ENCODE measurements at places on chromosomes 6 and 20. TPM values are rescaled to one million over a fixed set of nuclear protein-coding genes. Genes with fewer than 3 reads are reported as not detected.
A peak's percentile ranks its signal among the peaks of the same experiment; 100 is the strongest.

The HLA-DRB5 gene
- not detected for total RNA-seq

DNA sequence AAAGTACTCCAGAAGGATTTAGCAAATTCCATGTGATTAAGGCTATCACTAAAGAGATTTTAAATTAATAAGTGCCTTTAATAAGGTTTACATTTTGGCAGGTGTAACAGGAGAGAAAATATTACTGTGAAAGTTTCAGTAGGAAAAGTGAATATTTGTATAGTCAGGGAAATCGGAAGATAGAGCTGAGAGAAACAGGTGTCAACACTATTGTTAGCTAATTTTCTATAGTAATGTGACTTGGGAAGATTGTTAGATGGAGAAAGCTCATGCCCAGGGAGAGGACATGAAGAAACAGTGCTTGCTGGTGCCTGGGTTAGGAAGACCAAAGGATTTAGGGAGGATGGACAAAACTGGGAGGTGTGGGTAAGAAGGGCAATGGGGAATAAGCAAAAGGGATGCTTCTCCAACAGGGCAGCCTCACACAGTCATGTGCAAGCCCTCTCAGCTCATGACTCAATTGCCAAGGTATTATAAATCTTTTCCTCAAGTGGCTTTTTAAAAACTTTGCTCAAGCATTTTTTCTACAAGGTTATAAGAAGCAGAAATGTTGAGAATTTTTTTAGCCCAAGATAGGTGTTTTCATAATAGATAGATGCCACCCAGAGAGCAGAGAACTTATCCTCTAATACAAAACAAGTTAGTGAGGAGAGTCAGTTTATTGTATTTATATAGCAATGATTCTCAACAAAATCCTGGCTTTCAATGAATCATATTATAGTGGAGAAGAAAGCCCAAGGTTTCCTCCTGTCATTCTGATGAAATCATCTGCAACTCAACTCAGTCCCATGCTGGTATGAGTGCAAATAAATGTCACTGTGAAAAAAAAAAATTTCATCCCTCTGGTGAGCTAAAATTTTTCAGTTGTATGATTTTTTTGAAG, 325.2 kb upstream of the NT5E start:
- DNase-seq, result no peak

GRCh38 chr20:8242066-8242465, 110.0 kb downstream of the PLCB1 start:
- DNase-seq, result no peak

DNA sequence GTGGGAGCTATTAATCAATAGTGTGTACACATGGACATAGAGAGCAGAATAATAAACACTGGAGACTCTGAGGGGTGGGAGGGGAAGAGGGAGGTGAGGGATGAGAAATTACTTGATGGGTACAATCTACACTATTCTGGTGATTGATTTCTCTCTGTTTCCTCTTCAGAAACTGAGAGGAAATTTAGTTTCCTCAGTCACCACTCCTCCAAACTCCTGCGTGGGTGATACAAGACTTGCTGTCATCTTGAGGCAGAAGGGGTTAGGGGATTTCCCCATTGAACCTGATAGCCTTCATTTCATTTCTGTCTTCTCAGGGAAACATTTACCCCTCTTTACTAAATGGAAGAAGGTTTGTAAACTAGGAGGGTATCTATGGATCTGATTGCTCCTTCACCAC, 84.3 kb upstream of the ESR1 start:
- no peak for DNase-seq

DNA sequence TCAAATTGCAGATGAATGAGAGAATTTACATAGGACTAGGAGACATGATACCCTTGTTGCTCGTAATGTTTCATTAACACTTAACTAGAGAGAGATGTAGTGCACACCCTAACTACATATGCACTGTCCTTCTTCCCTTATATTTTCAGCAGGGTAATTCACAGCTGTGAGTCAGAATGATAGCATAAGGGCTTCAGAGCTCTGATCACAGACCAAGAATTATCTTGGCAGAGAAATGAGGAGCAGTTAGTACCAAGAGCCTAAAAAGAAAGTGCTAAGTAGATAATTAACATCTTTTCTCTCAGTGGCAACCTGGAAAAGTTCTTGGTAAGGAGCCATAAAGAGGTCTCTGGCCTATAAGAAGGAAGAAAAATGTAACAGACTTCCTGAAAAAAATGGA, 35.8 kb downstream of the GRIK2 start:
- DNase-seq, result no peak

- DNase-seq, result no peak
Observed at GRCh38 chr20:50995506-50995905, 27.4 kb downstream of the KCNG1 start.

DNA sequence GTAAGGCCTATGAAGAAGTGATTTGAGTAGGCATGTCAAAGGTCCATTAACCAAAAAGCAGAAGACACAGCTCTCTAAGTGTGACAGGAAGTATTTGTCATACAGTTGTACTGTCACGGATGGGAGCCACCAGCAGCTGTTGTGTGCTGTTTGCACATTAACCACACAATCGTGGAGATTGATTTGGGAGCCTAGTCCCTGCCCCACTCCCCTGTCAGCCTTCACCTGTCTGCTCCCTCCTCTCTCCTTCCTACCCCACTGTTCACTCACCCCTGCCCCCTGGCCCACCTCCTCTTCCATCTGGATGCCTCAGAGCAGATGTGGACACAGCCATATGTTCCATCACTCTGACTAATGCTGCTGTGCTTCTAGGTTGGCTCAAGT, 124.7 kb upstream of the SPACA1 start:
- DNase-seq, result no peak

The PNPLA1 gene
- not detected for total RNA-seq

DNA sequence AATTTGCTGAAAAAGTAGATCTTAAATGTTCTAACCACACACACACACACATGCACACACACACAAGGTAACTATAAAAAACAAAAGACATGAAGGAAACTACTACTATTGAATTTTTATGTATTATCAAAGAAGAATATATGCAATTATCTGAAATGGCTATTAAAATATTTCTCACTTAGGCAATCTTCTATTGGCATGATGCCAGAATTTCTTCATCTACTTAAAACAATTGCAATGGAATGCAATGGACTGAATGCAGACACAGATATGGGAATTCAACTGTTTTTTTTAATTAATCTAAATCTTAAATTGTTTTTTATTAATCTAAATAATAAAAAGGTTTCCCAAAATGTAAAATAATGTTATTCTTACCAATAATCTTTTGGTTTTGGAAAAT, 152.6 kb upstream of the SMLR1 start:
- no peak for DNase-seq

DNA sequence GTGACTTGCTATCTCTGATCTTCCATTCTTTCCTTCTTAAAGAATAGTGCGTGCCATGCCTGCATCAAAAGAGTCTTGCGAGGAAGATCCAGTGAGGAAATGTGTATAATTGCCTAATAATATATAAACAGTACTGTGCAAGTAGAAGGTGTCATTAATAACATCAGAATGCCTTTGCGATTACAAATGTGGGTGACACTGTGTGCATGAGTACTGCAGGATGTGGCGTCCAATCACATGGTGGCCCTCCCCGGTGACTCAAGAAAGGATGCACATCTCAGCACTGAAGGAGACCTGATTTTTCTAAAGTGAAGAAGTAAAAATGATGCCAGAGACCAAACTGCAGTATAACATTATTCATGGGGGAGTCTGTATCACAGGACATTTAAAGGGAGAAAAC, 107.5 kb upstream of the EDN1 start:
- peak; percentile 71 for DNase-seq

- DNase-seq, result peak; percentile 13
Observed at GRCh38 chr20:58277578-58278472, 31.7 kb upstream of the RAB22A start.

The C6orf132 gene
- 0.02 TPM for total RNA-seq

DNA sequence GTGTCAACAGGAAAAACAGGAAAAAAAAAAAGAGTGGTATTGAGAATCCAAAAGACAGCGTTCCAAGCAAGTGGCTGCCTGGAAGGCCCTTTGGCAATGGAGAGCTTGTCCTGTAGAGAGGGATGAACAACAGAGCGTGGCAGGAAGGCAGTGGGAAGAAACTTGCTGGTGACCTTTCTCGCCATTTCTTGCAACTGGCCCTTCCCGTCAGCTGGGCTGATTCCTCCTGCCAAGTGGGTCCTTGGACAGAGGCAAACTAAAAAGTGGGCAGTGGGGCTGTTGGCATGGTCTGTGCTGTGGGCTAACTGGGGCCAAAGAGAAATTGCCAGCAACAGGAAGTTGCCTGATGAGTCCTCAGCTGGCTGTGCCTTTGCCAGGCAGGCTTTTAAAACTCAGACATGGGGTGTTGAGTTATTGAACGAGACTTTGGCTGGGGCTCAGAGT, 43.9 kb upstream of the CLDN20 start:
- DNase-seq, result no peak

The MOG gene
- total RNA-seq, result not detected

DNA sequence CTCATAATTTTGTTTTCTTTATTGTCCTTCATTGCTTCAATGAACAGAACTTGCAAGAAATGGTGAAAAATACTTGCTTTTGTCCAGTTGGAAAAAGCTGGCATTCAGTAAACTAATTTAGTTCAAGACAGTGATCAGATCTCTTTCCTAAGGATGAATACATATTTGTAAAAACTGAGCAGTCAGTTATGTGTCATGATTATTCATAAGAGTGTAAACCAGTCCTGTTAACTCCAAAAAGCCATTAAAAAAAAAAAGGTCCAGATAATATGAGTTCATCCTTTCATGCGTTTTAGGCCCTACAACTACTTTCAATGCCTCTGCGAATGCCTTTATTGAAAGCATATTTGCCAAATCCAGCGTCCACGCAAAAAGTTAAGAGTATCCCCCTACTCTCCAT, 609 bp downstream of the PGM3 start:
- DNase-seq, result no peak

The SAMD5 gene
- 2.7 TPM for total RNA-seq

- DNase-seq, result no peak
Observed at GRCh38 chr6:131917763-131918649, 33.2 kb downstream of the CCN2 start.

DNA sequence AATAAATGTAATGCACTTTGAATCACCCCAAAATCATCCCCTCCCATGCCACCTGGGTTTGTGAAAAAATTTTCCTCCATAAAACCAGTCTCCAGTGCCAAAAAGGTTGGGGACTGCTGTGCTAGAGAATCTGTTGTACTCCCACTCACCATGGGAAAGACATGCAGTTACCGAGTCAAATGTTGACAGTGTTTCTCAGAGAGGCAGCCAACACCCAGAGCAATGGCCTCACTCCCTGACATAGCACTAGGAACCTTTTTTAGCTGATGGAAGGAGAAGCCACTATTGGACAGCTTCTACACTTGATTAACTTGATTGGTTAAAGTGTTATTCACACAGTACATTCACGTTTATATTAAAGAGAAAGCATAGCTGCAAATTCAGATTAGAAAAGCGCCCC, 59.8 kb upstream of the MANEA start:
- DNase-seq, result peak; percentile 0

GRCh38 chr6:142846883-142847287, 98.1 kb downstream of the HIVEP2 start:
- peak; percentile 90 for DNase-seq

GRCh38 chr6:140623498-140623897, 1249.0 kb upstream of the CITED2 start:
- peak; percentile 89 for DNase-seq

The SLC24A3 gene
- total RNA-seq, result not detected

The TRIM38 gene
- total RNA-seq, result 5.2 TPM

DNA sequence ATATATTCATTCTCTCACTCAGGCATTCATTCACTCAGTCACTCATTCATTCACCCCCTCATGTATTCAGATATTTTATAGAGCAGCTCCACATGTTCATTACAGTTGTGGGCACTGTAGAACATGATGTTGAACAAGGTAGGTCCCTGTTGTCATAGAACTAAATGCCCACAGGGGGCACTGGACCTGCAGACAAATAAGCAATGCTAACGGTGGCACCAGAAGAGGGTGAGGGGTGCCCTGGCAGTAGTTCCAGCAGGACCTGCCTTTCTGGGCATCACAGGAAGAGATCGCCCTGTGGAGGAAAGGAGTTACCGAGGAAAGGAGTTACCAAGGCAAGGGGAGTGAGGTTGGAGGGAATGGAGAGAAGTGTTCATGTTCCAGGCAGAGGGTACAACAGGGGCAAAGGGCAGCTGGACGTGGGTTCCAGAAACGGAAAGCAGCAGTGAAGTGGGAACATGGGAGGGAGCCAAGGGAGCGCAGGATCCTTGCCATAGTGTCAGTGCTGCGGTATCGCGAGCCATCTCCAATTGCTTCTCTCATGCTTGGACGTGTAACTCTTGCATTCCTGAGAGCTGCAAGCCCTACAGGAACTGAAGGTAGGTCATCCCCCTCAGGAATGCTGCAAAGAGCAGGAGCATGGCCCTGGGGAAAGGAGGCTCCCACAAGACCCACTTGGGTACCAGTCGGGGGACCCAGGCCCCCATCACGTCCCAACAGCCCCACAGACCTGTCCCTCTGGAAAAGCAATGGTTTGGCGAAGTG, 128.2 kb downstream of the EDN3 start:
- no peak for DNase-seq

The CENPB gene
- 94.1 TPM for total RNA-seq

The TMEM170B gene
- total RNA-seq, result 4.0 TPM

DNA sequence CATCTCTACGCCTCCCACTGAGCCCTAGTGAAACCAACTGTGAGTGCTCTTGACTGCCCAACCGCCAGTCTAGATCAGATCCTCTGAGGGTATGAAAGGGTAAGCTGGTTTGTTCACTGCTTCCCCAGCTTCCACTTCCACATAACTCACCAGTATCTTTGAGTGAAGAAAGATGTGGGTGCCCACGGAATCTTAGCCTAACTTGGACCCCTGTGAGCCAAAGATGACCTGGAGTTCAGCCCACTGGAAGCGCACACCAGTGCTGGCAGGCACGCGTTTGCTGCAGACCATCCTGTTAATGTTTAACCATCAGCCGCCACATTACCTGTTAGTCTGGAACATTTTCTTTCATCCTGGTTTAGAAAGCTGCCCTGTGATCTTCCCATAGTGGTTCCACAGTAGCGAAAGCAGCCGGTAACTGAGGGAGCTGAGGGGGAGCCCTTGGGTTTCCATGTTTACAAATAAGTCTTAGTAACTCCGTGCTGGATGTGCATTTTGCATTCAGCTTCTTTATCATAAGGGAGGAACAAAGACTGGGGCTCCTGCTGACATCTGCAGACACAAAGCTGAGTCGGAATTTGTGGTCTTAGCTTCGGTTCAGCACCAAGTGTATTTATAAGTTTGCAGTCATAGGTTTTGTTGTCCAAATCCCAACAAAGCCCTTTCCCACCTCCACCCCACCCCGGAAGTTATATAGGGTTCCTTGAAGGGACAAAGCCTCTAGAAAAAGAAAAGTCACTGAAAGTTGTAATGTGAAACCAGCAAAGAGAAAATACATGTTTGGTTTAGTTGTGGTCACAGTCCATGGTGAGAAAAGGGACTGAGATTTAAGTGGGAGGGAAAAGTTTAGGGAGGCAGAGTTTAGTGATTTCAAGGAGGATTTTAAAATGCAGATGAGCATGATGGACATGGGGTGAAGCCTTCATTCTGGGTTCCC, 71.0 kb downstream of the SSR1 start:
- DNase-seq, result no peak
